ENCODE measurements at places on chromosomes 2 and 18.

GRCh38 chr2:240786355-240786841, 33.6 kb downstream of the KIF1A start:
- DNase-seq: no peak

GRCh38 chr2:53473236-53473635, 294.4 kb upstream of the CHAC2 start:
- no peak for DNase-seq

DNA sequence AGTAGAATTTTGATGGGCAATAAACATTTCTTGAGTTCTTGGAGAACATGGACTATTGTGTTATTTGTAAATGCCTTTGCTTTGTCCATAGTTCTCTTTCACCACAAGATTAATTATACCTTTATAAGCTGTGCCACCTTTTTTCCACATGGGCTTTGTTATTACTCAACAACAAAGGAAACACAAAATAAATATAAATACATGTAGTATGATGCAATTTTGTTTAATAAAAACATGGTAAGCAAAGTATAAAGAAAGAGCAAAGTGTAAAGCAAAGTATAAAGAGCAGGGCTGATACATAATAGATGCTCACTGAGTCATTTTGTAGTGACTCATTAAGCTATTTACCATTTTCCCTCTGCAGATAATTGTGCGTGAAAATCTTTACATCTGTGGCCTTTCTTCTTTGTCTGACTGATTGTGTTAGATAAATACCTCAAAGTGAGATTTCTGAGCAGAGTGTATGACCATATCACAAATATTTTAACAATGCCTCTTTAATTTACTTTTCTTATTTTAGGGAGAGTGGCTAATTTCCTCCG, 80.9 kb downstream of the CERS6 start:
- no peak for DNase-seq

- DNase-seq: no peak
Measured at GRCh38 chr2:61689568-61689967, 151.4 kb upstream of the XPO1 start.

GRCh38 chr2:232749331-232749730, 27.0 kb downstream of the KCNJ13 start:
- no peak for DNase-seq

GRCh38 chr2:51297488-51297887, 265.6 kb upstream of the NRXN1 start:
- DNase-seq: no peak

DNA sequence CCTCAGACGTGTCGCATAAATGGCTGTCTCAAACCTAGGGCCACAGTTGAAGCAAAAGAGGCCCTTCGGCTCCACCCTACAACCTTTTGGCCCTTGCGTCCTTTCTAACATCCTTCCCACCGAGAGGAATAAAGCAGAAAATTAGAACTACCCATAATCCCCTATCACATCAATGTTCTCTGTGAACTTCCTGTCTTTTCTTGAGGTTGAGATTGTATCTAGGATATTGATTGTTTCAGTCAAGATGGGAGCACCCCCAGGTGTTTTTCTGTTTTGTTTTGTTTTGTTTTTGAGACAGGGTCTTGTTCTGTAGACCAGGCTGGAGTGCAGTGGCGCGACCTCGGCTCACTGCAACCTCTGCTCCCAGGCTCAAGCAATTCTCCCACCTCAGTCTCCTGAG, 23.6 kb downstream of the INPP5D start:
- no peak for DNase-seq

GRCh38 chr2:98847853-98848252, 88.2 kb downstream of the CRACDL start:
- no peak for DNase-seq

GRCh38 chr2:216113572-216113971, 4.4 kb downstream of the XRCC5 start:
- no peak for DNase-seq

GRCh38 chr2:8575834-8576423, 105.9 kb upstream of the ID2 start:
- no peak for DNase-seq

- DNase-seq: no peak
Measured at GRCh38 chr2:207764096-207764630, 5.5 kb downstream of the FZD5 start.

DNA sequence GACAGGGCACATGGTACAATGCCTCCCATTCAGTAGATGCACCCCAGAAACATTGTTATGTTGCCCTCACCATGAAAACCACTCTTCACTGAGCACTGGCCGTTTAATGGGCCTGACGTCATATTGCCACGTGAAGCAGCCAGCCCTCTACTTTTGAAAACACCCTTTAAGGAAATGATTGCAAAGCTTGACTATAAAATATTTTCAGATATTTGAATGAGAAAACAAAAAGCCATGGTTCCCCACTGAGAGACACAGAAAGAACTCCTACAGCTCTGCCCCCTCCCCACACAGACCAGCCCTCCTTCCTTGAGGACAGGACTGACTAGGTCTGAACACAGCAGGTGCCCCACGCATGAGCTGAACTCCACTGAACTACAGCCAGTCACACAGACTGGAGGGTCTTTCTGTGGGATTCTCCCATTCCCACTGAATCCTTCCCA, 349.1 kb downstream of the ANAPC1 start:
- no peak for DNase-seq

GRCh38 chr2:205994344-205994743, 91.6 kb downstream of the INO80D start:
- DNase-seq: no peak

DNA sequence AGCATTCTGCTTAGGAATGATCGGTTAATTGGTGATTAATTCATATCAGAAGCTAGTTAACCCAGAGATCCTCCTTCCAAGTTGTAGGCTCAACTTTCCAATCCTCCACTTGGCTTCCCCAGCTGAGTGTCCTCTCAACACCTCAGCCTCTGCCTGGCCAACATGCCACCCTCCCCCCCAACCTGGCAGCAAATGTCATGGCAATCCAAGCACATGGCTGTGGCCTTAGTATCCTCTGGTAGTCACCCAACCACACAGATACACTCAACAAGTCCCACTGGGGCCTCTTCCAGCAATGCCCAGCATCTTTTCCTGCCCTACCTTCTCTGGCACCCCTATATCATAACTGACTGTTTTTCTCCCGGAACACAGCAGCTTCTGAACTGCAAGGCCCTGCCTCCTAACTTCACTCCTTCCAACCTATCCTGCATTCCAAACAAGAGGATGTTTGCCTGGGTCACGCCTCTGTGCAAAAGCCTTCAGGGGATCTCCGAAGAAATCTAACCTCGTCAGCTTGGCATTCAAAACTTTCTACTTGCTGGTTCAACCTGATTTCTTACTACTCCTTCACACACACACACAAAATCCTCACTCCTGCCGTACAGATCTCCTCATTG, 195.0 kb downstream of the CYP26B1 start:
- no peak for DNase-seq

DNA sequence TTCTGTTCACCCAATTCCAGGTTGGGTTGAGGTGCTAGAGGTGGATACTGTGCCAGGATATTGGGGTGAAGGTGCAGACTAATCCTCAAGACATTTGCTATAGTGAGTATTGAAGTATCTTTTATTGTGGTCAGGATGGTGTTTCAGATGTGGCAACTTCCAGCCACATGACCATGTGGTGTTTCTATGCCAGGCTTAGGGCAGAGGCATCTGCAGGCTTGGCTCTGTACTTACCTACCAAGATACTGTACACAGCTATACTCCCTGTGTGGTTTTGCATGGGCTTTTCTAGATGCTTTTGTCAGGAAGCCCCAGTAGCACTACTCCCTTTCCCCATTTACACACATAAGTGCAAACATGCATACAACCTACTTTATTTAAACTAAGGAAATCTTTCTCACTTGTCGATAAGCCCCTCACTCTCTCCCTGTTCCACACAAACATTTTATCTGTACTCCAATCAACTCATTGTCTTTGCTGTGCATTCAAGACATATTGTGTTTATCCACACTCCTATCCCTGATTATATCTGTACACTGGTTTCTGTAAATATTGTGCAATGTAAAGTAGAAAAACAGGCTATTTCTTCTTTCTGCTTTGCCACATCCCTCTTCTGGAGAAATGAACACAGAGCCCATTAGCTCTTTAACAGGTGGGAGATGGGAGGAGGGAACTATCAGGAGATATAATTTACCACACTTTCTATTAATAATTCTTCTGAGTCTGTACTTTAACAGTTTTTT, 12.3 kb downstream of the ARL6IP6 start:
- DNase-seq: no peak

DNA sequence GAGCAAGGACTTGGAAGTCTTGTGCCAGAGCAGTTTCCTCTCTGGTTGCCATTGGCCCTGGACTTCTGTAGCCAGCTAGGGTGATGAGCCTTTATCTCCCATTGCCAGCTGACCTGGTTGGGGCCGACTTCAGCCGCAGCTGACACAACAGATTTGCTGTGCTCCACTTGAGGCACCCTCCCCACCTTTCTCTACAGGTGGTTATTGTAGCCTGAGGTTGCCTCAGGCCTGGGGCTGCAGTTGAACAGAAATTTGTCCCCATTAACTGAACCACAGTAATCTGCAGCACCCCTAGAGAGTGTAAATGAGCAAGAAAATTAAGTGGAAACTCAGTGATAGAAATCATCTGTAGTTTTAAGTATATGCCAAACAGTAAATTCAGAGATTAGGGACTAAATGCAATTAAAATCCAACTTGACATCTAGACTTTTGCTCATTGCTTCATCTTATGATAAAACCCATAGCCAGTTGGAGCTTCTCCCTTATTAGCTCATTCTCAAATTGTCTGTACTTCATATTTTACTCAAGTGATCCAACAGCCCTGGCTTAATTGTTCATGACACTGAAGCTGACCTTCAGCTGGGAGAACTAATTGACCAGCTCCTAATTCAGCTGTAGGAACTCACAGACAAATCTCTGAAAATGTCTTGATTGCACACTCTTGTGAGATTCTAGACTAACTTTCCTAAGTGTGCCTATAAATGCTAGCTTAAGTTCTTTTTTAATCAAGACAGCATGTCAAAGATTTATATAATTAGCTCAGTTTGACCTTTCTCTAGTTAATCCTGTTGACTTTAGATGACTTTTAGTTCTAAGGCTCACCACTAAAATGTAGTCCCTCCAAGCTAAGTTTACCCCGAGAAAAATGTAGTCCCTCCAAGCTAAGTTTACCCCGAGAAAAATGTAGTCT, 48.9 kb downstream of the COPS8 start:
- no peak for DNase-seq

DNA sequence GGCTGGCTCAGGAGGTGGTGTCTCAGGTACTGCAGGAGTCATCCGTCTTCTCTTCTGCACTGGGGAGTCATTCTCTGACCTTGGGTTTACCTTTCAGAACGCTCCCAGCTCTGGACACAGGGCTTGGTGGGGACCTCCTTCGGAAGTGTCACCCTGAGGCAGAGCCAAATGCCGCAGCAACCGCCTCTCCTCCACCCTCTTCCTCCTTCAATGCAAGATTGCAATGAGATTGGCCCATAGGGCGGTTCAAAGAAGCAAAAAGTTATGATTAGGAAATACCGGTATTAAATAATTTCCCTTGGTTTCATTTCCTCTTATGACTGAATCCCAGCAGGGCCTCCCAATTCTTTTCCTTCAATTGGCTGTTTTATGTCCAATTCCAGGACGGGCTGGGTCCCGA, 178.8 kb downstream of the ACKR3 start:
- no peak for DNase-seq

- no peak for DNase-seq
Measured at GRCh38 chr2:108092886-108093285, 106.6 kb downstream of the SLC5A7 start.

- DNase-seq: no peak
Measured at GRCh38 chr2:123917241-123917640, 107.8 kb upstream of the CNTNAP5 start.

- DNase-seq: no peak
Measured at GRCh38 chr18:14941792-14942191, 193.8 kb downstream of the ANKRD30B start.

GRCh38 chr2:16661936-16662839, 3.4 kb downstream of the CYRIA start:
- DNase-seq: no peak

- DNase-seq: no peak
Measured at GRCh38 chr2:105943977-105944376, 199.3 kb downstream of the NCK2 start.

GRCh38 chr18:27577265-27577664, 392.2 kb upstream of the CHST9 start:
- DNase-seq: no peak
